Skin of body (tissue), 3 donors: ENCODE measurements at places on chromosomes 2 and 18. TPM values are rescaled to one million over a fixed set of nuclear protein-coding genes. Genes with fewer than 3 reads are reported as not detected.

The RAB17 gene
- 0.59 TPM for total RNA-seq

DNA sequence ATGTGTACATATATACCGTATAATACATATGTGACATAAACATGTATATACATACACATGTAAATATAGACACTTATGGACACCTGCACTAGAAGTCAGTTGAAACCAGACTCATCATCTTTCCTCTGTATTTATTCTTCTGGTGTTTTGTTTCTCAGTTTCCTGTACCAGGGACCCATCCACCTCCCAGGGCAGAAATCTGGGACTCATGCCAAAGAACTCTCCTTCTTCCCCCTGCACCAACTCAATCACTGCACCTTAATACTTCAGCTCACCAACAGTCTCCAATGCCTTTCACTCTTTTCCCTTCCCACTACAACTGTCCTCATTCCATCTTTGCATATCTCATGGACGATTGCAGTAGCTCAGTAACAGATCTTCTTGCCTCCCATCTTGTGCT, 428.0 kb downstream of the FBXO15 start:
- DNase-seq, result no peak

The RGPD3 gene
- 0.30 TPM for total RNA-seq

The EVA1A gene
- total RNA-seq, result 10.7 TPM

GRCh38 chr2:235432741-235433520, 60.9 kb upstream of the AGAP1 start:
- peak; percentile 24 for DNase-seq

DNA sequence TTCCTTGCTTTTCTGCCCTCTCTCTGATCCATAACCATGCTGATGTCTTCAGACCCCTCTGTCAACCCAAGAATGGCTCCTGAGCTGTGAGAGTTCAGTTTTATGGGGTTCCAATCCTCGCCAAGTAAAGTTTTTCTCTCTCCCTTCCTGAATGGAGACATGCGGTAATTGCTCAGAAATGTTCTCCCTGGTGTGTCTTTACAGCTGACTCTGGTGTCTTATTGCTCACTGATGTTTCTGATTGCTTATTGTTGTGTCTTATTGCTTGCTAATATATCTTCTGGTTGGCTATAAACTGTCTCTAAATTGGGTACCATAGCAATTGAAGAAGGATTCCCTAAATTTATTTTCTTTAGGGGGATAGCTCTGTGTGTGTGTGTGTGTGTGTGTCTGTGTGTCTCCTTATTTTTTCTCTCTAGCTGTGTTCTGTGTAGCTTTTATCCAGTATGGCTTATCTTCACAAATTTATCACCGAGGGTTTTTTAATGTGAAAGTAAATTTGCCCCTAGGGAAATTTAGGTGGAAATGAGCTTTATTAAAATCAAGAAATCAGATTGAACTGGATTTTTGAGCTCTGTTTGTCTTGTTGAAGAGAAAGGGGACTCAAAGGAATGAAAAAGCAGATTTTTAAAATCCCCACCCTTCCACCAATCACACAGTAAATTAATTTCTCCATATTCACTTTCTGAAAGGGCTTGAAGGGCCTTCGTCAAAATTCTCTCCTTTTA, 19.5 kb downstream of the MGAT5 start:
- DNase-seq, result peak; percentile 96

The MORN2 gene
- total RNA-seq, result 12.5 TPM
